ENCODE measurements at places on chromosomes 12 and 14.

- no peak for DNase-seq
These were observed 21.4 kb downstream of the TMCC3 start for GRCh38 chr12:94628819-94629472.

- no peak for DNase-seq
These were observed 15.0 kb downstream of the CAPZA3 start for GRCh38 chr12:18752947-18753346.

DNA sequence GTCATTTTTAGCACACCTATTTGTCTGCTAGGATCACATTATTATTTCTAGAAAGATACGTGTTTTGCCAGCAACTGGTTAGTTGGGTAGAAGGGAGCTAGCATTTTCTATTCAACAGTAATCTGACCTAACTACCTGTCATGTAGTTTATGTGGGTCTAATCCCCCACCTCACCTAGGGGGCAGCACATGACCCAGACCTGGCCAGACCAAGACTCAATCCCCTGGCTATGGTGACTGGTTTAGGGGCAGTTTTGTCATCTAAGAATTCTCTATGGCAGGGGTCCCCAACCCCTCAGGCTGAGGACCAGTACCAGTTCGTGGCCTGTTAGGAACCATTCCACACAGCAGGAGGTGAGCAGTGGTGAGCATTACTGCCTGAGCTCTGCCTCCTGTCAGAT lies 29.5 kb upstream of the EVL start:
- no peak for DNase-seq

- DNase-seq: no peak
These were observed 193.9 kb downstream of the GPHN start for GRCh38 chr14:66701813-66702212.

DNA sequence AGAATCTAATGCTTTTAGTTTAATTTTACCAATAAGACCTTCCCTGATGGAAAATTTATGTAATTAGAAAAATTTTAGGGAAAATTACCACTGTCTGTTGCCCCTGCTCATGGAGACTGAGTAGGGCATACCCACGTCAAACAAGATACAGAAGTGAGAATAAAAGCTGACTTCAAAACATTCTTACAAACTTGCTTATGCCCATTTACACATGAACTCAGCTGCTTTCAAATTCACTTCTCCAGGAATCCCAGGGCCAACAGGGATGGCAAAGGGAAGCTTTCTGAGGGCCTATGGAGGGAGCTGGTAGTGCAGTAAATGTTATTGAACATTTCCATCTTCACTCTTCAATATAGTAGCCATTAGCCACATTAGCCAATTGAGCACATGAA lies 4.8 kb upstream of the NINJ2 start:
- DNase-seq: no peak

GRCh38 chr12:74685385-74685784 lies 147.8 kb downstream of the ATXN7L3B start:
- DNase-seq: no peak

GRCh38 chr12:106934277-106934676 lies 21.4 kb upstream of the TMEM263 start:
- no peak for DNase-seq

DNA sequence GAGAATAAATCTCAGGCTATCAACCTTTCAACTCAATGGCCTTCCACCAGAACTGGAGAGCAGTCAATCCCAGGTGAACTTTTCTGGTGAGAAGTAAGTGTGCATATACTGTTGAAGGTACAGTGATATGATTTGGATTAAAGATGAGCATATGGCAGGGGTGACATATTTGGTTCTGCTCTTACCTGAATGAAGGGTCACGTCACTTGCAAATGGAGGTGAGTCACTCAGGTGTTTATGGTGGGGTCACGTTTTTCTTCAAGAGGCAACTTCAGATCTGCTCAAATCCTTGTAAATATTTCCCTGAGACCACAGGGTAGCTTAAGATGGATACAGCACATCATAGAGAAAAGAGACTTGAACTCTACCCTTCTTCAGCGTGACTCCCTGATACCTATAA lies 143.2 kb downstream of the BRMS1L start:
- no peak for DNase-seq

DNA sequence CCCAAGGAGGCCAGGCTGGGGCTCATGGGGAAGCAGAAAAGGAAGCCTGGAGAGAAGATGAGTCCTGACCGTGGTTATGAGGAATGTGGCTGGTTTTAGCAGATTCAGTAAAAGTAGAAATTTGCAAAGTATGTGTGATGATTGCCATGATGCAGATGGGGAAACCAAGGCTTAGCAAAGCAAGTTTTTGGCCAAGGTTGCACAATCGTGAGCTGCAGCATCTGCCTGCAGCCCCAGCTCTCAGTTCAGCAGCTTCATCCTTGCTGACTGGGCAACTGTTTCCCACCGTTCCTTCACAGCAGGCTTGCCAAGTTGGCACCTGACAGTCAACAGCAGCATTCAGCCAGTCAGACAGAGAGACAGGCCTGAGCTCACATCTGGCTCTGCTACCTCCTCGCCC lies 656.7 kb downstream of the MED13L start:
- DNase-seq: no peak

DNA sequence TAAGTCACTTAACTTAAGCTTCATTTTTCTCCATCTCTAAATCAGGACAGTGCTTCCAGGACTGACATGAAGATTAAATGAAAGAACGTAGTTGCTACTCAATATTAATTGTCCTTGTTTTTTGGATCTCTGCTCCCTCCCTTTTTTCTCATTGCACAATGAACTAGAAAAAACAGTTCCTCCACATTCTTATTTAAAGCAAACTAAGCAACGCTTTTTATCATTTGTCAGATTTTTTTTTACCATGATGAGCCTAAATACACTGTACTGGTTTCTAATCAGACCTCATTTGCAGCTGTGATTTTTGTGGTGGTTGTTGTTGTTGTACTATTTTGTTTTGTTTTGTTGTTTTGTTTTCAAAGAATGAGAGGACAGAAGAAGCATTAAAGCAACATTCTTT lies 23.2 kb upstream of the PARP11 start:
- DNase-seq: no peak

- peak; percentile 5 for DNase-seq
These were observed 181.2 kb downstream of the PELI2 start for GRCh38 chr14:56299306-56299984.

GRCh38 chr12:53532524-53533445 lies 25.5 kb upstream of the NPFF start:
- no peak for DNase-seq

DNA sequence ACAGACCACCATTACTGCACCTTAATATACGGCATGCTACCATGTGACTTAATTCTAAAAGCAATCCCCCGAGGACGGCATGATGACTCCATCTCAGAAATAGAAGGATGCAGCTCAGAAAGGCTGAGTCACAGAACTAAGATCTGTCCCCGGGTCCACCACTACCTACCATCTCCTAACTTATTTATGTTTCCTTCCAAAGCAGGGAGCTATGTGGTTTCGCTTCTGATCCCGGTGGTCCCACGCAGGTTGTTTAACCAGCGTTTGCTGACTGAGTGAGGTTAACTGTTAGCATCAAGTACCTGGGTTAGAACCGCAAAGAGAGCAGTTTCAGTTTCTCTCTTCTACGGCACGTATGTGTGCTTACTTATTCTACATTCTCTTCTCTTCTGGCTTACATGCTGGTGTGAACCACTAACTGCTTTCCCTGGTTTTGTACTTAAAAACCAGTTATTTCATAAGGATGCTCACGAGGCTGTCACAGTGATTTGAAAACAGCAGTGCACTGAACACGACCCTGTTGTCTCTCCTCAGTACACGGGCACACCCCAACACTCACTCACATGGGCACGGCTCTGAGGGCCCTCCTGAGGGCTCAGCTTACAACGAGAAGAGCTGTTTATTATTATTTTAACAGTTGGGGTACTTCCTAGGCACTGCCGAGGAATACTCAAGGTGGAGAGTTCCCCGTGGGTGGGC lies 66.7 kb downstream of the CCDC88C start:
- DNase-seq: no peak

GRCh38 chr12:23893611-23894010 lies 55.9 kb downstream of the SOX5 start:
- DNase-seq: peak; percentile 49

DNA sequence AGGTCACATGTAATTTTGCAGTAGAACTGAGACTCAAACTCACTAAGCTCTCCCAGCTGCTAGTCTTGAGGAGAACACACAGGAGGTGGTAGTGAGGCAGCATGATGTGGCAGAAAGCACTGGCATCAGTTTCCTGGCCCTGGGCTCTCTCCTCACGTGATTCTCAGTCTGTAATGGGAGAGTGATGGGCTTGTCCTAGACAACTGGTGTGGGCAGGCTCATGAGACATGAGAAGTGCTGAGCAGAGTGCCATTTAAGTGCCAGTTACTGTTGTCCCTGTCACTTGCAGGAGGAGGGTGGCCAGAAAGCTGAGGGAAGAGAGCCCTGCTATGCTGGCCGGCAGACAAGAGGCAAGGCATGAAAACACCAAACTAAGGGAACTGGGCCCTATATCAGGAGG lies 48.5 kb upstream of the OVCH1 start:
- DNase-seq: no peak

DNA sequence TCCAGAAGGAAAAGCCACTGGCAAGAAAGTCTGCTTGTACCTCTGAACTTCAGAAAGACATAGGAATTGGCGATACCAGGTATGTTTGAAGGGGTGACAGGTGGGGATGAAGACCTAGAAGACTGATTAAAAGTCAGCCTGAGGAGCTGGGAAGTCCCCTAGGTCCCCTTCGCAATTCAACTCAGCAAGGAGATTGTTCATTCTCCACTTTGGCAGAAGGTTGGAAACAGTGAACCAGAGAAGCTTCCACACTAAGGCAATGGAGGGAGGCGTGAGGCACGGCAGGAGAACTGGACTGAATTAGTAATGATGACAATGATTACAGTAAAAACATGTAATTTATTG lies 240.3 kb upstream of the TMPO start:
- no peak for DNase-seq

DNA sequence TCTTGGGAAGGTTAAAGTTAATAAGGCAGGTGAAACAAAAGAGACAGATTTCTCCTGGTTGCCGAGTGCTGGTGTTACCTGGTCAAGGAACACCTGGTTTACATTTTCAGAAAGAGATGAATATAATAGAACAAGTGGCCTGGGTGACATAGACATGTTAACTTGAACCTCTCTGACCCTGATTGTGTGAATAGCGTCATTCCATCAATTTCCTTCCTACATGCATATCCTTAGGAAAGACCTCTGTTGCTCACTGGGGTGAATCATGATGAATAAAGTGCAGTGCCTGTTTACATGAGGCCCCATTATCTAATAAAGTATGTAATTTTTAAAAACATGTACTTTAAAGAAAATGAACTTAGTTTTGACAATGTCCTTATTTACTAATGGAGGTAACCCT lies 1822.9 kb upstream of the FLRT2 start:
- no peak for DNase-seq

DNA sequence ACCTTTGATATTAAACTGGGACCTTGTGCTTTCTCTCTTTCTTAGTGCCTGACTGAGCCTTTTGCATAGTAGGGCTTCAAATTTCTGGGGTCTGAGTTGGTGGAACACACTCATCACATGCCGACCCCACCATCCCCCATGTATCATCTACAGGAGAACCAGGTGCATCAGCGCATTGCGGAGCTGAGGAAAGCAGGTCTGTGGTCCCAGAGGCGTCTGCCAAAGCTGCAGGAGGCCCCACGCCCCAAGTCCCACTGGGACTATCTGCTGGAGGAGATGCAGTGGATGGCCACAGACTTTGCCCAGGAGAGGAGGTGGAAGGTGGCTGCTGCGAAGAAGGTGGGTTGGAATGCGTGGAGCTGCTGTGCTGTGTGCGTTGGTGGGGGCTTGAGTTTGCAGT lies 37.8 kb downstream of the EP400 start:
- no peak for DNase-seq

DNA sequence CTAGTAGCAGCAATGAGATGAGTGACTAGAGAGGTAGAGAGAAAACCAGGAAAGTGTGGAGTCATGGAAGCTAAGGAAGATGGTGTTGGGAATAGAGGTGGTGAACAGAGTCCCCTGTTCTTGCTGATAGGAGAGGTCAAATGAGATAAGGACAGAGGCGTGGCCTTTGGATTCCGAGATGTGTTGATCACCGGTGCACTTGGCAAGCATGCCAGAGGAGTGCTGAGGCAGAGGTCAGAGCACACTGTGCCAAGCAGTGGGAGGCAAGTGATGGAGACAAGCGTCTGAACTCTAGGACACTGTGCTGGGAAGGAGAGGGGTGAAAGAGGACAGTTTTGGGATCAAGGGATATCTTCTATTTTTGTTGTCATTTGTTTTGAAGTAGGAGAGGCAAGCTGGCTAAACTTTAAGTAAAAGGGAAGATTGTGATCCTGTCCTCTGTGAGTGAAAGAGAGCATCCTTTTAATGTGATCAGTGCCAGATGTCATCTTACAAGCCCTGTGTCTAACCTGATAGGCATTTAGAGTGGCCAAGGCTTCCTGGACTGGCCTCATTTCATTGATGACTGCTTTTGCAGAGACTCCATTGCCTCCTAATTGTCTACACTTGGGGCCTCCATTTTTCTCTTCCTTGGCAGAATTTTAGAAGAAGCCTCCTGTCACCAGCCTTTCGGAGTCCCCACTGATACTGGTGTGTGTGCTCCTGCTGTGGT lies 336.4 kb downstream of the CACNA1C start:
- DNase-seq: no peak

GRCh38 chr12:1907652-1908611 lies 10.5 kb downstream of the CACNA2D4 start:
- DNase-seq: no peak

GRCh38 chr14:89543425-89543790 lies 126.4 kb upstream of the FOXN3 start:
- DNase-seq: peak; percentile 44
